ENCODE measurements at places on chromosomes 6 and 20. TPM values are rescaled to one million over a fixed set of nuclear protein-coding genes. Genes with fewer than 3 reads are reported as not detected.

The SLC35B2 gene
- 74.6 TPM for total RNA-seq

The VPS52 gene
- total RNA-seq = 26.3 TPM

The HLA-DMB gene
- not detected for total RNA-seq

The WFDC11 gene
- total RNA-seq = not detected

The CEP57L1 gene
- 18.7 TPM for total RNA-seq

The OPN5 gene
- not detected for total RNA-seq

The FAM209B gene
- not detected for total RNA-seq

The ETV7 gene
- total RNA-seq = 0.11 TPM

The ZSCAN31 gene
- 1.9 TPM for total RNA-seq

The SLC22A3 gene
- 2.5 TPM for total RNA-seq

The HEY2 gene
- total RNA-seq = not detected

The LTA gene
- not detected for total RNA-seq

The CFAP61 gene
- total RNA-seq = not detected

The SUMO4 gene
- 0.16 TPM for total RNA-seq

The FHL5 gene
- not detected for total RNA-seq

The CCN5 gene
- not detected for total RNA-seq

The SDC4 gene
- 261 TPM for total RNA-seq

All from hair follicular keratinocyte (primary cell).